ENCODE measurements at places on chromosomes 12 and 14.

DNA sequence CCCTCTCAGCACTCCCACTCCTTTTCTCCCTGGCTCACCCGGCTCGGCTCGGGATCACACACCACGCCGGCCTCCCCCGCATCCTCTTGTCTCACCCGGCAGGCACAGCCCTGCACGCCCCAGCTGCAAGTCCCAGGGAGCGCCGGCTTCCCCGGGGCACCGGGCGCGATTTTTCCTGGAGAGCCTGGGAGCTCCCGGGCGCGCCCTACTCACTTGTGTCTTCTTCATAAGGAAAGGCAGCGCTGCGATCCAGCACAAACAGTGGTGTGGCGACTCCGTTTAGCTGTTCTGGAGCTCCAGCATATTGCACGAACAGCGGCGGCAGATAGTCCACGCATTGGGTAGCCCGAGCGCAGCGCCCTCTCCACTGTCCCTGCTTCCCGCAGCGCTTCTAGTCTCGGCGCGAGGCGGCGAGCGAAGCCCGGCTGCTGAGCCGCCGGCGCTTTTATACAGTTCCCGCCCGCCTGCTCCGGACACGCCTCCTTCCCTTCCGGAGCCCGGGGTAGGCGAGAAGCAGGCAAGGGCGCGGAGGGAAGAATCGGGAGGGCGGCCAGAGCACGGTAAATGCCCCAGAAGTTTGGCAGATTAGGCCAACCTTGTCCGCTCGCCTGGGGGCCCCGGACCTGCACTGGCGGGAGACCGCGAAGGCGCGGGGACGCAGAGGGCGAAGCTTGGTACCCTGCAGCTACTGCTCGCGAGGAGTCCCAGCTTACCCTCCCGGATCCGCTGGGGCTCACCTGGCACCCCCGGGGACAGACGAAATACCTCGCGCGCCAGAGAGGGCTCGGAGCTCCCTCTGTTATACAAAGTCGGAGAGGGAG is at the start of gene KITLG:
KITLG (minus strand) TSS at position 421 of the 821 bp plus-strand sequence; CDS start at position 228, 193 bp downstream.
- peak; percentile 87 for DNase-seq

- DNase-seq: no peak
Measured at GRCh38 chr12:122887819-122888212, 8.1 kb downstream of the VPS37B start.

DNA sequence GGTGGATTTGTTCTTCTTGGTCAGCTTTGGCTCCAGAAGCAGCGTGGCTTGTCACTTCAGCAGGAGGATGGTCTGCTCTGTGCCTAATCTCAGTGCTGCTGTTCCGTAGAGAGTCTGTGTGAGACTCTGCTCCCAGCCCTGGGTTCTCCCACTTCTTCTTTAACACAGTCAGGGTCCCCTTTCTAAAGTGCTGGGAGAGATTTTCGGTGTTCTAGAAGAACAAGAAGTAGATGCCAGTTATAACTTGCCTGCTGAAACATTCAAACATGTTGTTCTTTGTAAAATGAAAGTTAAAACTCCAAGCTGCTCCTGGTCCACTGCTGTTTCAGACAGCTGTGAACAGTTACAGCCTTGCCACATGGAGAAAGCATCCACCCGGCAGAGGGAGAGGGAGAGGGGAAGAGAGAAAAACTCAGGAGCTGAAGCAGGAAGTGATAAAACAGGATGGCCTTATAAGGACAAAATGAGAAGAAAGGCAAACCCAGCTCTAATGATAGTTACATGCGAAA is 55.2 kb upstream of the CERS5 start:
- no peak for DNase-seq

DNA sequence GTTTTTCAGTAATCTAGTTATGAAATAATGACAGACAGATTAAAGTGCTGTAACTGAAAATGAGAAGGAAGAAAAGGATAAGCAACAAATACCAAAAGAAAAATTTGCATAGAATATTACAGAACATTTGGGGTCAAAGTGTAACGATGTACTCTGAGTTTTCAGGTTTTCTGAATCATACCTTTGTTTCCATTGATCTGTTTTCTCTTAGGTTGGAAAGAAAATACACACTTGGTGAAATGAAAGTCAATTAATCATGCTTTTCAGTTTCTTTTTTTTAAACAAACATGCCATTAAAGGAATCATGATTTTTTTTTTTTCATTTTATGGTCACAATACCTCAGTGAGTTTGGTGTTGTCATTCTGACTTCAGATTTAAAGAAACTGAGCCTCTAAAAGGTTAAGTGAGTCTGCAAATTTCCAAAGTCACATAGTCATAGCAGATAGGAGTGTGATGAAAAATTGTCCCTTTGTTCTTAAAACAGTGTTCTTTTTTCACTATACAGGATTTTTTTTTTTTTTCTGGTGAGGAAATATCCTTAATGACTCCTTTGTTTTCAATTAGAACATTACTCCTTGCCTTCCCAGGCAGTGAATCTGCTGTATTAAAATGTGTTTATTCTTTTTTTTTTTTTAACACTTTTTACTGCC is 35.9 kb upstream of the PZP start:
- no peak for DNase-seq

GRCh38 chr12:131572626-131573025 is 138.3 kb upstream of the SFSWAP start:
- DNase-seq: no peak
